ENCODE measurements at places on chromosomes 13 and 19.

GRCh38 chr13:108409730-108410129 is 140.2 kb downstream of the TNFSF13B start:
- no peak for DNase-seq

DNA sequence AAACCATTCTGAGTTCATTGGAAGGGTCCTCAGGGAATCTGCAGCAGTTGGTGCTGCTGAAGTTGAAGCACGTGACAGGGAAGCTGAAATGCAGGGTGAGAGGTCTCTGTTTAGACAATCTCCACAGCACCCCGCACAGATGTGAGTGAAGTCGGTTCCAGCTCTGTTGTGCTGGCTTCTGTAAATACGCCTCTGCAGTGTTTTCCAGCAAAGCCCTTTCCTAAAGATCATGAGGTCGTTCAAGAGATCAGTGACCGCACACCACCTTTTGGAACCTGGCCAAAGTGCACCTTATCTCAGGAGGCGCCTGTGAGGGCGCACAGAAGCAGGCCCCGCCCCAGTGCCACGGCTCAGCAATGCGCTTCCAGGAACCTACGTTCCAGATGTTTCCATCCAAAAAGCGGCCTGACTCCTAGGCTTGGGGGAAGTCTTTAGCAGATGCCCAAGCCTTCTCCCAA is 10.8 kb downstream of the CUL4A start:
- DNase-seq = no peak

- DNase-seq = no peak
These were observed 290.5 kb downstream of the NDFIP2 start for GRCh38 chr13:79771493-79771892.

- DNase-seq = no peak
These were observed 1.7 kb downstream of the CTXN1 start for GRCh38 chr19:7924241-7924640.

DNA sequence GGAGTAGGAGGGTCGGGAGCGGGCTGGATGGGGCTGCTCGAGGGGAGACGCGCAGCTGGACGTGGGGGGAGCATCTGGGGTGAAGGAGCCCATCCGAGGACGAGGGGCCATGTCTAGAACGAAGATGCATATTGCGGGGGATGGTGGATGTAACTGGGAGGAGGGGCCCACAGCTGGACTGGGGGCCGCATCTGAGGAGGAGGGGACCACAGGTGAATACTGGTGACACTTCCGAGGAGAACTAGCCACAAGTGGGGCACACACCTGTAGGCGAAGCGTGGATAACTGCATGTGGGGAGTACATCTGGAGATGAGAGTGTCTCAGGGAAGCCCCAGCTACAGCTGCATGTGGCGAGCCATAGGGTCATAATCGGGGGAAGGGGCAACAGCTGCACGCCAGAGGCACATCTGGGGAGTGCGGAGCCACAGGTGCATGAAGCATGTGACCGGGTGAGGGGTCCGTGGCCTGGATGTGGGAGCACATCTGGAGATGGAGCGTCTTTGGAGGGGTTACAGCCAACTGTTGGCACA is 402 bp downstream of the ZSWIM9 start:
- no peak for DNase-seq

DNA sequence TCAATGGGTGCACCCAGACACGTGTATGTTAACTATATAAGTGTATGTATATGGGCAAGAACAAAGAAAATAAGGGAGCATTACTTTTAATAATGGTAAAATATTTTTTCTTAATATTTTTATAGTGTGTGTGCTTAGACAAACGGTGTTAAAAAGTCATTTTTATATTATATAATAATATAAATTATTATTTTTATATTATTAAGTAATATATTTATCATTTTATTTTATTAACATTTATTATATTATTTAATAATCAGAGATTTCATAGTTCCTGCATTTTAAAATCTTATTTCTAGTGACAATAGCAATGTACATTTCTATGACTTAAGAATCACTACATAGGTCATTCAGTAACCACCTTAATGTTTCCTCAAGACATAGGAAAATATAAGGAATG is 184.4 kb downstream of the SLITRK5 start:
- no peak for DNase-seq

GRCh38 chr13:71860547-71861138 is 6.4 kb downstream of the DACH1 start:
- DNase-seq = no peak

DNA sequence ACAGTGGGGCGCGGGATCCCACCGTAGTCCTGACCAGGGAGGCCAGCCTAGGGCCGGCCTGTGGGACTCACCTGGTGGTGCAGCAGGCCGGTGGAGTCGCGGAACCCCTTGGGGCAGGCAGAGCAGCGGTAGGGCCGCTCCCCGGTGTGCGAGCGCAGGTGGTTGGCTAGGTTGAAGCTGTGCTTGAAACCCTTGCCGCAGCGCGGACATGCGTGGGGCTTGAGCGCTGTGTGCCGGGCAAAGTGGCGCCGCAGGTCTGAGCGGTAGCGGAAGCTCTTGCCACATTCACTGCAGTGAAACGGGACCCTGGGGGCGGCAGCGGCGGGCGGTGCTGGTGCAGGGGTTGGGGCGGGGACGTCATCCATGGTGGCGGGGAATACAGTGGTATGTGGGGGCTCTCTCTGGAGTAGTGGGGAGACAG is 1.8 kb downstream of the FIZ1 start:
- no peak for DNase-seq

DNA sequence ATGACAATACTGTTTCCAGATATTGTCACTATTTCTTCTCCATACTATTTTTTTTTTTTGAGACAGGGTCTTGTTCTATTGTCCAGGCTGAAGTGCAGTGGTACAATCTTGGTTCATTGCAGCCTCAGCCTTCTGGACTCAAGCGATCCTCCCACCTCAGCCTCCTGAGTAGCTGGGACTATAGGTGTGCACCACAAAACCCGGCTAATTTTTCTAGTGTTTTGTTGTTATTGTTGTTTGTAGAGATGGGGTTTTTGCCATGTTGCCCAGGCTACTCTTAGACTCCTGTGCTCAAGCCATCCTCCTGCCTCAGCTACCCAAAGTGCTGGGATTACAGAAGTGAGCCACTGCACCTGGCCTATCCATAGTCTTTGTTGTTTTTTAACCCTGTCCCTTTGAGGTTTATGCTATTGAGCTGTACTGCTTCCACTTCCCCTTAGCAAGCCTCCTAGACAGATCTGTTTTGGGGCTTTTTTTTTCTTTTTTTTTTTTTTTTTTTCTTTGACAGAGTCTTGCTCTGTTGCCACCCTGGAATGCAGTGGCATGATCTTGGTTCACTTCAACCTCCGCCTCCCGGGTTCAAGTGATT is 27.6 kb upstream of the MAP3K10 start:
- no peak for DNase-seq

DNA sequence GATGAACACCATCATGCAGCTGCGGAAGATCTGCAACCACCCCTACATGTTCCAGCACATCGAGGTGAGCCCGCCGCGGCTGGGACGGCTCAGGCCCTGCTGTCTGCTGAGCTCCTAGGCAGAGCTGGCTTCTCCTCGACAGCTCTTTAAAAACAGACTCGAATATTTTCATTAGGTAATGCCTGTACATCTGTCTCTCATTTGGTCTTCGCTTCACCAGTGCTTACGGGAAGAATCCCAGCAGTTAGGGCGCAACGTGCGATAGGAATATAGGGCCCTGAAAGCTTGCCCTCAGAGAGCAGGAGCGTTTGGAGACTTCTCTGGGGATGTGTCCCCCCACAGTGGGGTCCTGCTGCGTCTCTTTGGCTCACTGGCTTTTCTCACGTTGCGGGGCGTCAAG is 63.8 kb upstream of the LDLR start:
- no peak for DNase-seq

DNA sequence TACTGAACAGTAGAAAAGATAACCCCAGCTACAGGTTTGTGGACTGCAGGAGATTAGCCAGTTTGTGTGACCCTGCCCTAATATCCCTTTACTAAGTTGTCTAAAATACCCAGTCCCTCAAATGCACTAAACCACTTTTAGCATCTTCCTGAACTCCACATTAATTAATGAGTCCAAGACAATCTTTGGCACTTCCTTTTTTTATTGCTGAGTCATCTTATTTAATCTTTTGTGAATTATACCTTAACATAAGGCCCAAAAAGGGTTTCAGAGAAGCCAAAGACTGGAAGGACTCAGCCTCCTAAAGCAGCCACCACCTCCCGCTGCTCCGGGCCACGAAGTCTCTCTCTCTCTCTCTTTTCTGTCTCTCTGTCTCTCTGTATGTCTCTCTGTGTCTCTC is 48.8 kb upstream of the PDCD5 start:
- DNase-seq = no peak

Data from NCI-H187 (cell line).